ENCODE measurements at places on chromosomes 3 and 15.

GRCh38 chr15:29446480-29446879, 176.9 kb upstream of the NSMCE3 start:
- DNase-seq, result no peak

- no peak for DNase-seq
These were observed 16.5 kb downstream of the SEMA3G start for GRCh38 chr3:52428151-52429005.

- DNase-seq, result no peak
These were observed at the start of gene LRRC3B for GRCh38 chr3:26622621-26623418. LRRC3B (plus strand) TSS chr3:26622772; CDS start chr3:26709673, 86,901 bp downstream.

DNA sequence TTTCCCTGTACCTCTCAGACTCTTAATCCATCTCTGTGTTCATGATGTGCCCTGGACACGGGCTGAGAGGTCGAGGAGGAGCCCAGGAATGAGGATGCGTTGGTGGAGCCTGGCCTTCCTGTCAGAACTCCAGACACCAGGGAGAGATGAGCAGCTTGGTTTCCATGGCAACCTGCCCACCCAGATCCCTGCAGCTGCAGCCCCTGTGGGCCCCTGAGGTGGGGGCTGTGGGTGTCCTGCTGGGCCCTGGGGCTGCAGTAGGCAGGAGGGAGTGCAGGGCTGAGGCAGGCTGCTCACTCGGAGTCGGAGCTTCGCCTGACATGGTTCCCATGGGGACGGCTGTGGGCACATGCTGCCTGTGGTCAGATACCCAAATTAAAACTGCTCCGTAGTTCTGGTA, 7.7 kb upstream of the SCN10A start:
- no peak for DNase-seq

Data from NCI-H1048 (cell line).